Hematopoietic multipotent progenitor cell treated with erythropoietin and hydrocortisone succinate and interleukin-3 and kit ligand, for 8 days (in vitro differentiated cells): ENCODE measurements at places on chromosomes 7 and 10.

DNA sequence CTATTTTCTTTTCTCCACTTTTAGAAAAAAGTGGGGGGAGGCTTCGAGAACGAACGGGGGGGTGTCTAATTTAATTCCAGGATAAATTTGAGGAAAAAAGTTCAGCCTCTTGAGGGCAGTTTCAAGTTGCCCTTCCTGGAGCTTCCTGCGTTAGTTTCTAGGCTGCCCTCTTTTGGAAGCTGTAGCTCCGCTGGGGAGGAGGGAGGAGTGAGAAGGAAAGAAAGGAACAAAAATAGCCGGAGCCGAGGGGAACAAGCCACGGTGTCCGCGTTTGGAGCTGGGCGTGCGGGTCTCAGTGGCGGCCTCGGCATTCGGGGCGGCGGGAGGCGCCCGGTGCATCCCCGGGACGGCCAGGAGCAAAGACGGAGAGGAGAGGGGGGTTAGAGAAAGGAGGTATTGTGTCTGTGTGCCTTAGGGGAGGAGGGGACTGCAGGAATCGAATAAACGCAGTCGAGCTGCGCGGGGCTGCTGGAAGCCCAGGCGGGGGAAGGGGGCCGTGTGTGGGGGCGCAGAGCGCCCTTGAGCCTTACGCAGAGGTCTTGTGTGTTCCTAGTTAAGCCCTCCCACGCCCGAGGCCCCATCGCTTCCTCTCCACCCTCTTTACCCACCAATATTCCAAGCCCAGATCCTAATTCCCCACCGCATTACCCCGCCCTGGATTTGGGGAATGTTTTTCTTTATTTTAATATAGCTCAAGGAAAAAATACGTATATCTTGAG lies 2.0 kb upstream of the TNRC18 start:
- peak; percentile 77 for DNase-seq

DNA sequence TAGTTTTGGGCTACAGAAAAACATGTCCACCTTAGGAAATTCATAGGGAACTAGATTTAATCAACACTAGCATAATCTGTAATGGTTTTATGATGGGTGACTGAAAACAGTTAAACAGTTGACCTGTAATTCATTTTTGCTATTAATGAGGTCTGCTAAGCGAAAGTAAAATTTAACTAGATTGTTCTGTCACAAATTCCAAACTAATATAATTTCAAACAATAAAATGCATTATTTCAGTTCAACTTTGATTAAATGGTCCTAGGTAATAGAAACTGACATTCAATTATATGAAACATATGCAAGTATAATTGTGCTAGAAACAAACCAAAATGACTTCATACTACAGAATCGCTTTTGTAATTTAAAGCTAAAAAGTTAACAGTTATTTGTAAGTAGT lies 6.9 kb downstream of the NOC3L start:
- DNase-seq: no peak

DNA sequence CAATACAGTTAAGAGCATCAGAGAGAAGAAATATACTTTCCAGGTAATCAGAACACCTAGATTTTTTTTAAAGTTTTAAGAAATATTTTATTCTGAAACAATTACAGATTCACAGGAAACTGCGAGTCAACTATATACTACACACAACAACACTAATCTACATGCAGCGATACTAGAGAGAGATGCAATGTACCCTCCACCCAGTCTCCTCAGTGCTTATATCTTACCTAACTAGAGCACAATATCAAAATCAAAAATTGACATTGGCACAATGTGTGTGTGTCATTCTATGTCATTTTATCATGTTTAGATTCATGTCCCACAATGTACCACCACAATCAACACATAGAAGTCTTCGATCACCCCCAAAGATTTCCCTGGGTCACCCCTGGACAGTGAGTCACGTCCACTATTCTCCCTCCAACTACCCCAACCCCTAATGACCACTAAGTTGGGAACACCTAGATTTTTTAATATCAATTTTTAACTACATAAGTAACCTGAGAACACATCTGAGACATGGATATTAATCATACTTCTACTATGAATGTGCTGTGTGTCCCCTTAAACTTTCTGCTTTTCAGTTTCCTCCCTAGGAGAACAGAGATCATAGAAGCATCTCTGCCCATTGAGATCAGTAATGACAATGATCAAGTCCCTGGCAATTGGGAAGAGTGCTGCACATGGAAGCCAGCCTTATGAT lies 86.5 kb downstream of the GSAP start:
- no peak for DNase-seq

DNA sequence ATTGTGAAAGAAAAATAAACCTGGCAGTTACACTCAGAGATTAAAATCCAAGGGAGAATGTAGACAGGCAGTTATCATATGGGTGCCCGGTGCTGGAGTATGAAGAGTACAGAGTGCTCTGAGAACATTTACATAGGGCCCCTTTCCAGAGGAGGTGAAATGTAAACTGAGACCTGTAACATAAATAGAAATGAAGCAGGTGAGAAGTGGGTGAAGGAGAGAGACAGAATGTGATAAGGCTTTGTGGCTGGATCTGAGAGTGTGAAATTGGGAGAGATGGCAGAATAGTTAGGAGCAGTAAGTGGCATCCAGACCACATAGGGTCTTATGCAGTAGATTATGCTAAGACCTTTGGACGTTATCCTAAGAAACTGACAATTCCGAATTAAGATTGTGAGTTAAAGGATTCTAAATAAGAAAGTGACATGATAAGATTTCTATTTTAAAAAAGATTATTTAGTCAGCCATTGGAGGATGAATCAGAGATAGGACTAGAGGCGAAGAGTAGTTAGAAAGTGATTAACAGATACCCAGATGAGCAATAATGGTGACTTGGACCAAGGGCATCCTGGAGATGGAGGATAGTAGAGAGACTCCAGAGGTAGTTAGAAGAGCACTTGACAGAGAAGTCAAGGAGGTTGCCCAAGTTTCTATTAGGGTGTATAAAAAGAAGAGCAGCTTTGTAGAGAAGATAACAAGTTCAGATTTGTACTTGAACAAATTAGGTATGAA lies 36.7 kb downstream of the DNAH11 start:
- DNase-seq: no peak

DNA sequence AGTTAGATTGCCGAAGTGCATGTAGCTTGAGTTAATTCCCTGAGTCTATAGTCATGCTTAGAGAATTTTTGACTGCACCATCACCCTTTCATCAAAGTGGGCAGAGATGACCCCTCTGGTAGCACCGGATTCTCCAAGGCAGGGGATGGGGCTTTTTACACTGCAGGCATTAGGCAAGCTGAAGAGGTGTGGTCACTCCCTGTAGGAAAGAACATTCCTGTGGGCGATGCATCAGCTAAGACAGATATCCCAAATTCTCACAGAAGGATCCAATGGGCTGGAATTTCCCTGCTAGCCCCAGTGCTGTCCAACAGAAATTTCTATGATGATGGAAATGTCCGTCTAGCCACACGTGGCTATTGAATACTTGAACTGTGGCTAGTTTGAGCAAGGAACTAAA lies 118.2 kb downstream of the ADAM12 start:
- no peak for DNase-seq

DNA sequence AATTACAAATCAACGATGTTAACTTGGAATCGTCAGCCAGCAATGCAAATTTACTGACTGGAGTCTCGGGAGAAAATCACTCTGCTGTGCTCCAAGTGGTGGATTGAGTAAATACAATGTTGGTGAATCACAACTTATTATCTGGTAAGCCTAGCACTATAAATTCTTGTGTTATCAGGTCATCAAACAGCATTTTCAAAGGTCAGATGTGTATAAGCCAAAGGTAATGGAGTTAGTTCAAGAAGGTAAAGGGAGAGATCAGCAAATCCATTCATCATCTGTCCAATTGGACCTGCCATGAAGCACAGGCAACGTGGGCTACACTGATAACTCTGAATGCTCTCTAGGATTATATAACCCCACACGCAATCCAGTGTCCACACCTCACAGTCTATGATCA lies 13.9 kb downstream of the CUBN start:
- DNase-seq: no peak

GRCh38 chr7:122726881-122727280 lies 24.2 kb upstream of the RNF148 start:
- no peak for DNase-seq
